ENCODE measurements at places on chromosomes 2 and 18. TPM values are rescaled to one million over a fixed set of nuclear protein-coding genes. Genes with fewer than 3 reads are reported as not detected.

DNA sequence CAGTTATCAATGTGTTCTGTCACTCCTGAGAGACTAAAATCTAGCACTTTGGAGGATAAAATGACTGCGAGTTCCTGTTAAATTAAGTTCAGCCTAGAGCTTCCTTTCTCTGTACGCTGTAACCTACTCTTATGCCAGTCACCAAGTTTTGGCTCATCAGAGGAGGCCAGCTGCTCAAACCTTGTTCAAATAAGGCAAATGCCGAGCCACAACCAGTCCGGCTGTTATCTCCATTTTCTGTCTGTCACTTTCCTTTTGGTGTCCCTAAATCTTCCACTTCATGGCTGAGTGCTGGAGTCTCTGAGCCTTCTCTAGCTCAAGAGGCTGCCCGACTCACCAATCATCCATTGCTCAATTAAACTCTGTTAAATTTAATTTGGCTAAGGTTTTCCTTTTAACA lies 33.5 kb upstream of the PXDN start:
- DNase-seq, result no peak

GRCh38 chr2:197821550-197822289 lies 17.3 kb downstream of the PLCL1 start:
- peak; percentile 44 for DNase-seq

Gene CD8A
- 0.03 TPM for polyA plus RNA-seq

GRCh38 chr2:147679191-147679954 lies 165.5 kb upstream of the ACVR2A start:
- DNase-seq, result no peak

DNA sequence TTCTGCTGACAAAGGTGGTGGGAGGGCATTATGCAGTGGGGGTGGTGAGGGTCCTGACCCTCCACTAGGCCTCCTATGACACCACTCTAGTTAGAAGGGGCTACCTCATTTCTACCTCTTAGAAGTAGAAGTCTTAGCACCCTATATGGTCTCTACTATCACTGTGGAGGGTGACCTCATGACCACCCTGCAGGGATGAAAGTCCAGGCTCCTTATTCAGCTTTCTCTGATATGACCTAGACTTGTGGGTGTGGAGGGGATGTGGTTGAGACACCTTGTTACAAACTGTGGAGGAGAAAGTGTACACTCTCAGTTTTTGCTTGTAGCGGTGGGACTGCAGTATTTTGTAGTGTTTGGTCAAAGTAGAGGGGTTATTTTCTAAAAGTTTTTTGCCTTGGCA lies 18.6 kb downstream of the TMEM182 start:
- no peak for DNase-seq

- DNase-seq, result no peak
These were observed 42.1 kb downstream of the RRM2 start for GRCh38 chr2:10164601-10165000.

DNA sequence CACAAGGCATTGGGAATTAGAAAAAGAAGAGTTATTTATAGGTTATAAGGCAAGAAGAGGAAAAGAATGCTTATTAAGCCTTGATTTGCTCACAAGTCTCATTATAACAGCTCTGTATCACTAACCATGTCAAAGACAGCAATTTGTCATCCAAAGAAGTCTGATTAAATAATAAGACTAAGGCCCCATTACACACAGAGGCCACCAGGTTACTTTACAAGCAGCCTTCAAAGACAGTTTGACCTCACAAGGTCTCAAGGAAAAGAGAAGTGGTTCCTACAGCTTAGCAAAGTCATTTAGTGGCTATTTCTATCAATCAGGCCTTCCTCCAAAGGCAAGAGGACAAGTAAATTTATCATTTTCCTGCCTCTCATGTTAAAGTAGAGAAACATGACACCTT lies 188.5 kb downstream of the MBD2 start:
- no peak for DNase-seq

DNA sequence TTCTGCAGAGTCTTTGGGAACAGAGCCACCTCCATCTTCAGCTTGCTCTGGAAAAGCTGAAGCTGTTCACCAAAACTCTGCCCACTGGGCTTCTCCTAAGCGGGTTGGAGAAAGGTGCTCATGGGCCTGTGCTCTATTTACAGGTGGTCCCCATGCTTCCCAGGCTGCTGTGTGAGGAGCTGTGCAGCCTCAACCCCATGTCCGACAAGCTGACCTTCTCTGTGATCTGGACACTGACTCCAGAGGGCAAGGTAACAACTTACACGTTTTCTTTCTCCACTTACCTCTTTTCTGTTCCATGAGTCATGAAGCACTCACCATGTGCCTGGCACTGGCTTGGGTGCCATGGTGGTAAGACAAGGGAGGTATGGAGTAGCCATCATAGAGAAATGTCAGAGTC lies 129.5 kb upstream of the ALPP start:
- no peak for DNase-seq

GRCh38 chr2:36059691-36060090 lies 295.9 kb upstream of the CRIM1 start:
- no peak for DNase-seq
